ENCODE measurements at places on chromosomes 7 and 10.
A peak's percentile ranks its signal among the peaks of the same experiment; 100 is the strongest.

- no peak for DNase-seq
Observed at GRCh38 chr10:3295582-3296151, 123.1 kb upstream of the PITRM1 start.

- no peak for DNase-seq
Observed at GRCh38 chr10:79313911-79314439, 33.3 kb upstream of the PPIF start.

DNA sequence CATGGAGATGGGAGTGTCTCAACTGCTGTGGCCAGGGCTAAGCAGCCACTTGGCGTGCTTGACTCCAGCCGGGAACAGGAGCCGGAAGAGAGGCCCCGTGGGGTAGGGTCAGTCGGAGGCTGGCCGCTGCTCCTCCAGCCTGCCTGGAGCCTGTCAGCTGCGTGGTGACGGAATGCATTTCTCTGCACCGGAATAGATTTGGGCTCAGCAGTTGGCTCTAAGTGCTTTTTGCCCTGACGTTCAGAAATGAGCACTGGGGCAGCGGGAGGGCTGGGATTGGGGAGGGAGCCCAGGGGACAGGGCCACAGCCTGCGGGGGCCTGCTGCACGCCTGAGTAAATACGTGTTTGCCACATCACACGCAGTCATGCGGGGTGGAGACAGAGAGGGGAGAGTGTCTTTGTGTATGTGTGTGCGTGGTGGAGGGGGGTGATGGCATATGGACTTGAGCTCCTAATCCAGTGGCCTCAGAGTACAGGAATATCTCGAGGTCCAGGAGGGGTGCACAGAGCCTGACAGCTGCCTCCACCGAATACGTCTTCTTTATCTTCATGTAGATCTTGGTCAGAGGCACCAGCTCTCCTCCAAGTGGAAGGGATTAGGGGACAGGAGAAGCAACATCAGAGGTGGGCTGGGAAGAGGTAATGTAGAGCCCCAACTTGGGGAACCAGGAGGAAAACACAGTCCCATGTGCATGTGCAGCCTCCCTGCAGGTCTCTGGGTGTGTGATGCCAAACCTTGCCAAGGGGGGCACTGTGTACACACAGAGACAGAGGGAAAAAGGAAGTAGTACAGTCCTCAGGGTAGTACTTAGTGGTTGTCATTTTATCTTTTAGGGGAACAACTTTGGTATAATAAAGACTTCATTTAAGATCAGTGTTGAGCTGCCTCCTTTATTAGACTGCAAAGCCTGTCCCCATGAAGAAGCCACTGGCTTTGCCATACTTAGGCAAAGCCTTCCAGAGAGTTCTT is 151.4 kb downstream of the CDH23 start:
- peak; percentile 90 for DNase-seq

GRCh38 chr7:81120803-81121202 is 202.0 kb upstream of the SEMA3C start:
- no peak for DNase-seq

- no peak for DNase-seq
Observed at GRCh38 chr7:32020551-32021159, 49.6 kb downstream of the PDE1C start.

Measured in cardiac septum (tissue), 1 donor.